CD4-positive, CD25-positive, alpha-beta regulatory T cell (primary cell): ENCODE measurements at places on chromosomes 12 and 14.

GRCh38 chr14:42523666-42524065 lies 917.0 kb downstream of the LRFN5 start:
- no peak for DNase-seq
- no peaks in the 10 kb centered on the region for H3K27me3 ChIP-seq
- H3K4me1 ChIP-seq, result no peaks in the 10 kb centered on the region
- no peak overlapping the region for H3K27ac ChIP-seq
- no peak overlapping the region for H3K4me3 ChIP-seq

DNA sequence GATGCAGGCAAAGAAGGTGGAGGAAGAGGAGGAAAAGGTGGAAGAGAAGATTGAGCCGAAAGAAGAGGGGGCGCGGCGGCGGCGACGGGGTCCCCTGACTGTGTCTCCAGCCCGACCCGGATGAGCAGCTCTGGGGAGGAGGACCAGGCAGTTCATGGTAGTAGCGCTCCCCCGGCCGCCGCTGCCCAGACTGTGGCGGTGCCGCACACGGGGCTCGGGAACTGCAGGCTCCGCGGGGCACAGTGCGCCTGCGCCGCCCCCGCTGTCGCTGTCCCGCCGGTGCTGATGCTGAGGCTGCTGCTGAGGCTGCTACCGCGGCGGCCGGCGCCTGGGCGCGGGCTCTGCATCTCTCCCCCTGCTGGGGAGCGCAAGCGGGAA lies at the start of gene KCNH5:
Gene KCNH5 (minus strand): TSS at position 225 of the 378 bp plus-strand sequence. CDS start 272 bp downstream, outside the sequence.
- peaks cover 13% of the 10 kb centered on the region for H3K27me3 ChIP-seq
- H3K4me1 ChIP-seq, result no peaks in the 10 kb centered on the region
- peak; percentile 5 for DNase-seq
- H3K27ac ChIP-seq, result no peak within 1 kb of the TSS

DNA sequence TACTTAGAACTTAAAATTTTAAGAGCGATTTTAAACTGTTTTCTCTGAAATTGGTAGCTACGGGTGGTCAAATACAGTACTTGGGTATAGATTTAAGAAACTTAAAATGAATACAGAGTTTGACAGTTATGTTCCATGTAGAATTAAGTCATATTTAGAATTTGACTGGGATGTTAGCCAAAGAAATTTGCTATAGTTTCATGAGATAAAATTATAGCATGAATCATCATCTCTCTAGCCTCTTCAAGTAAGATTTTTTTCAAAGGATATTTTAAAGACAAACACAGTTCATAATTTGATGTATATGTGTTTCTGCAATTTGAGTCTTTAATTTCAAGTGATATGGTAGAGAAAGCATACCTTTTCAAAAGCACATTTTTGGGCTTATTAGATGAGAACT lies 41.0 kb downstream of the ZCRB1 start:
- H3K36me3 ChIP-seq, result no peaks in the 10 kb centered on the region
- no peaks in the 10 kb centered on the region for H3K4me1 ChIP-seq
- peaks cover 3% of the 10 kb centered on the region for H3K27me3 ChIP-seq
- no peak overlapping the region for H3K27ac ChIP-seq

- H3K36me3 ChIP-seq, result peaks cover 7% of the 10 kb centered on the region
- peaks cover 55% of the 10 kb centered on the region for H3K4me1 ChIP-seq
- H3K27me3 ChIP-seq, result no peaks in the 10 kb centered on the region
Observed at GRCh38 chr12:67649570-67650387, 1.2 kb downstream of the DYRK2 start.

DNA sequence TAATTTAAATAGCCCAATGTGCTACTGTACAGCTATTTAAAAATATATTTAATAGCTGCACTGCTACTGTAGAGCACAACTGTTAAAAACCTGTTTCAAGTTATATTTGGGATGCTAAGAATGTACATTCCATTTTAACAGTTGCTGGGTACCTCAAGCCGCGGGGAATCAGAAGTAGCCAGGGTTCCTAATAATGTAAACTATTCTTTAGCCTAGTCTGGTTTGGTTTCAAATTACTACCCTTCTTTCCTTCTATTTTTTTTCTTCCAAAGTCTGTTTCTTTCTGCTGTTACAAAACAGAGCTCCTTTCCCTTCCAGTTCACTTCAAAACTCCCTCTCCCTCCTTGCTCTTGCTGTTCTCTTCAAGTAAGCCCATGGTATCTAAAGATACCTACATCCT lies 21.3 kb downstream of the SCAF11 start:
- DNase-seq, result no peak
- H3K4me1 ChIP-seq, result peaks cover 12% of the 10 kb centered on the region
- no peak overlapping the region for H3K4me3 ChIP-seq
- no peak overlapping the region for H3K27ac ChIP-seq
- H3K27me3 ChIP-seq, result no peaks in the 10 kb centered on the region
- peaks cover 35% of the 10 kb centered on the region for H3K36me3 ChIP-seq

- no peak overlapping the region for H3K27ac ChIP-seq
- H3K36me3 ChIP-seq, result no peaks in the 10 kb centered on the region
- H3K4me3 ChIP-seq, result no peak overlapping the region
- H3K27me3 ChIP-seq, result no peaks in the 10 kb centered on the region
- DNase-seq, result no peak
Observed at GRCh38 chr14:35696119-35696518, 113.0 kb downstream of the RALGAPA1 start.

DNA sequence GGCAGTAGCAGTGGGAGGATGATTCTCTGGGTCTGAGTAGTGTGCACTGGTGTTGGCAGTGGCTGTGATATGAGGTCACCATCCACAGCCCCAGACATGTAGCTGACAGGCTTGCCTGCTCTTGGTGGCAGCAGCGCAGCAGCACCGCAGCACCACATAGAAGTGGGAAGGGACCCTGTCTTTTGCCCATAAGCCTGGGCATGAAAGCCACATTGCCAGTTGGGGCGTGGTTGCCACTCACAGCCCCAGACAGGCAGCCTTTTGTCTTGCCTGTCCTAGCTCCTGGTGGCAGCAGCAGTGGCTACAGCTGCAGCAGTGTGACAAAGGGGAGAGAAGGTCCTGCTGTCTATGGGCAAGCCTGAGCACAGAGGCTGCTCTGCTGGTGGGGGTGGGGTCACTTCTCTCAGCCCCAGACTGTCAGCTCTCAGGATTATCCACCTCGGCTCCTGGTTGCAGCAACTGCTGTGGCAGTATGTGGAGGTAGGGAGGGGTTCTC lies 71.5 kb downstream of the BRMS1L start:
- peaks cover 2% of the 10 kb centered on the region for H3K27me3 ChIP-seq
- no peak overlapping the region for H3K27ac ChIP-seq
- DNase-seq, result no peak
- H3K4me1 ChIP-seq, result no peaks in the 10 kb centered on the region
- H3K36me3 ChIP-seq, result no peaks in the 10 kb centered on the region

DNA sequence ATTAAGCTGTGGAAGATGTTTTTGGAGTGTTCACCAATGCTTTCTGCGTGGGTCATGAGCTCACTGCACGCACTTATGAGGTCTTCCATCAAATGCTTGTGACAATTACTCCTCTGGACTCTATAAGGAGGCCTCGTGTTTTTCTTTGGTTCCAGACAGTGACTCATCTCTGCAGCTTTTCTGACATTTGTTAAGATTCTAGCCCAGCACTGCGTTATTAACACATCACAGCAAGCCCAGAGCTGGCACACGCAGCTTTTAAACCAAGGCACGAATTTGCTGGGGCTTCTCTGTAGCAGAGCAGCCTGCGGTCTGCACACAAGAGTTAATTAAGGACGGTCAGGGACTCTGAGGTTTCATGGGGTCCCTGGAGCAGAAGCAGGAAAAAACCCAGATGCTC lies 16.9 kb downstream of the MEG3 start:
- H3K27me3 ChIP-seq, result no peaks in the 10 kb centered on the region
- H3K27ac ChIP-seq, result no peak overlapping the region
- no peak for DNase-seq
- H3K36me3 ChIP-seq, result no peaks in the 10 kb centered on the region
- H3K4me1 ChIP-seq, result no peaks in the 10 kb centered on the region

- H3K4me1 ChIP-seq, result peaks cover 10% of the 10 kb centered on the region
- DNase-seq, result no peak
- H3K36me3 ChIP-seq, result peaks cover 34% of the 10 kb centered on the region
- H3K4me3 ChIP-seq, result no peak overlapping the region
- no peak overlapping the region for H3K27ac ChIP-seq
Observed at GRCh38 chr12:96028538-96028937, 6.8 kb downstream of the LTA4H start.

- H3K4me1 ChIP-seq, result no peaks in the 10 kb centered on the region
- DNase-seq, result no peak
- no peak overlapping the region for H3K27ac ChIP-seq
- H3K27me3 ChIP-seq, result peaks cover 2% of the 10 kb centered on the region
- H3K36me3 ChIP-seq, result no peaks in the 10 kb centered on the region
Observed at GRCh38 chr14:67417633-67418032, 5.7 kb upstream of the PLEK2 start.

DNA sequence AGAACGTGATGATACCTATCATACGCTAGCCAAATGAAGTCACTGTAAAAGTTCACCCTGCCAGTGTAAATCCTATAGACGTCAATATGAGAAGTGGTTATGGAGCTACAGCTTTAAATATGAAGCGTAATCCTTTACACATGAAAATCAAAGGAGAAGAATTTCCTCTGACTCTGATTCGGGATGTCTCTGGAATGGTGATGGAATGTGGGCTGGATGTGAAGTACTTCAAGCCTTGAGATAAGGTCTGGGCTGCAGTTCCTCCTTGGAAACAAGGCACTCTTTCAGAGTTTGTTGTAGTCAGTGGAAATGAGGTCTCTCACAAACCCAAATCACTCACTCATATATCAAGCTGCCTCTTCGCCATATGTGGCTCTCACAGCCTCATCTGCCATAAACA lies 53.1 kb upstream of the NAP1L1 start:
- H3K27me3 ChIP-seq, result peaks cover 2% of the 10 kb centered on the region
- DNase-seq, result no peak
- H3K36me3 ChIP-seq, result no peaks in the 10 kb centered on the region
- no peak overlapping the region for H3K27ac ChIP-seq
- no peaks in the 10 kb centered on the region for H3K4me1 ChIP-seq
- no peak overlapping the region for H3K4me3 ChIP-seq

GRCh38 chr12:43407816-43408645 lies 144.0 kb downstream of the ADAMTS20 start:
- no peaks in the 10 kb centered on the region for H3K27me3 ChIP-seq
- H3K36me3 ChIP-seq, result no peaks in the 10 kb centered on the region
- H3K4me1 ChIP-seq, result no peaks in the 10 kb centered on the region
- no peak overlapping the region for H3K27ac ChIP-seq

DNA sequence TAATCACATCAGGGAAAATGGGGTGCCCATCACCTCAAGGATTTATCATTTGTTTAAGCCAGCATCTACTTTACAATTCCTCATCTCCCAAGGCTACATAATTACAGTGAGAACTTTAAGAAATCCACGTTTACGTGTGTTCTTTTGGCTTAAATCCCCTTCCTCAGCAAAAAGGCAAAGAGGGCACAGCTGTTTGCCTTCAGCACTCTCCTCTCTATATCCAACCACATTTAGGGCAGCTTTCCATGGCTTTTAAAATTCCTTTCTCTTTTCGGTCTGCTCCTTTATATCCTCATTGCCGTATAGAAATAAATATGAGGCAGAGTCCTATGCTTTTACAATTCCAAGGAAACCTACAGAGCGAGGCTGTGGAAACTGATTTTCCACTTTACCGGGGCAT lies 175.9 kb downstream of the EMP1 start:
- no peaks in the 10 kb centered on the region for H3K36me3 ChIP-seq
- no peak for DNase-seq
- H3K27ac ChIP-seq, result no peak overlapping the region
- no peak overlapping the region for H3K4me3 ChIP-seq
- no peaks in the 10 kb centered on the region for H3K4me1 ChIP-seq

- H3K27ac ChIP-seq, result no peak overlapping the region
- H3K4me1 ChIP-seq, result no peaks in the 10 kb centered on the region
- H3K4me3 ChIP-seq, result no peak overlapping the region
- H3K36me3 ChIP-seq, result no peaks in the 10 kb centered on the region
- H3K27me3 ChIP-seq, result no peaks in the 10 kb centered on the region
- no peak for DNase-seq
Observed at GRCh38 chr12:129886541-129886940, 17.3 kb downstream of the TMEM132D start.

DNA sequence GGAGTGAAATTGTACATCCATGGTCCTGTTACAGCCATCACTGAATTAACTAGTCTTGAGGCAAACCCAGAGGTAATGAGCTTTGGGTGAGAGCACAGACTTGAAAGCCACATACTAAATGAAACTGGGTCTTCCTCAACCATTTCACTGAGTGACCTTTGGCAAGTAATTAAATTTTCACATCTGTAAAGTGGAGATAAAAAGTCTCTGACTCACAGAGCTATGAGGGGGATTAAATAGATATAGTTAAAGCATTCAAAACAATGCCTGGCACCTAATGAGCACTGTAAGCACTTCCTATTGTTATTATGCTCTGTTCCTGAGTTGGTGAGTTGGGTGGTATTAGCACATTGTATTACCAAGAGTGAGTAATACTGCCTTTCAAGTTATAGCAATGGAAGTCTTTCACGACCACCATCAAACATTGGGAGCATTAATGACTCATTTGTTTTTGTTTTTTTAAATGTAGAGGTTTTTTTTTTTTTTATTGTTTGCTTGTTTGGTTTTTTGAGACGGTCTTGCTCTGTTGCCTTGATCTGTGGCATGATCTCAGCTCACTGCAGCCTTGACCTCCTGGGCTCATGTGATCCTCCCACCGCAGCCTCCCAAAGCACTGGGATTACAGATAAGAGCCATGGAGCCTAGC lies 12.5 kb upstream of the STRN3 start:
- peaks cover 3% of the 10 kb centered on the region for H3K36me3 ChIP-seq
- DNase-seq, result no peak
- H3K4me3 ChIP-seq, result no peak overlapping the region
- H3K27ac ChIP-seq, result no peak overlapping the region

GRCh38 chr12:88308825-88309224 lies 166.7 kb downstream of the TMTC3 start:
- no peaks in the 10 kb centered on the region for H3K27me3 ChIP-seq
- H3K27ac ChIP-seq, result no peak overlapping the region
- no peak overlapping the region for H3K4me3 ChIP-seq

DNA sequence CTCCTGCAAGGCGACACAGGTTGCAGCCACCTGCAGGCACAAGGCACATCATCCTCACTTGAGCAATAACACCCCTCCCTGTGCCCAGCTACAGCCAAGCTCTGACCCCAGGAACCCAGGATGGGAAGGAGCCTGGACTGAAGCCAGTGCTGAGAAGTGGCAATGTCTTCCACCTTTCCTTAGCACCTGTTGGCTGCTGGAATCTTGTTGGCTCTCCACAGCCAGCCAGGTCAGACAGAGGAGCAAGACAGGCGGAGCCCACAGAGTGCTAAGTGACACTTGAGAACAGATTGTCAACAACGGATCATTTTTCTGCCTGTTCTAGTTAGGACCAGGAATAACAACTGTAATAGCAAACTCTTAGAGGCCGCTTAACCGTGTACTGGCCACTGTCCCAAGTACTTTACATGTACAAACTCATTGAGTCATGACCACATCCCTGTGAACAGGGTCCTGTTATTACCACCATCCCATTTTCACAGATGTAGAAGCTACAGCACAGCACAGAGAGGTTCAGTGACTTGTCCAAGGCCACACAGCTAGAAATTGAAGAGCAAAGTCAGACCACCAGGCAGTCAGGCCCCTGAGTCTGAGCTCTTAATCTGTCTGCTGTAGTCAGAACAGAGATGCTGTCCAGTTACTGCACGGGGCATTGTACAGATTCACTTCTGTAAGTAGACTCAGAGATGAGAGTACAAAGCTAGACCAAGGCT lies 45.6 kb downstream of the RNFT2 start:
- peaks cover 3% of the 10 kb centered on the region for H3K36me3 ChIP-seq
- no peak overlapping the region for H3K4me3 ChIP-seq
- no peak overlapping the region for H3K27ac ChIP-seq
- no peaks in the 10 kb centered on the region for H3K4me1 ChIP-seq
- DNase-seq, result no peak
- no peaks in the 10 kb centered on the region for H3K27me3 ChIP-seq

- H3K27me3 ChIP-seq, result peaks cover 12% of the 10 kb centered on the region
- DNase-seq, result no peak
- H3K27ac ChIP-seq, result no peak overlapping the region
- H3K4me1 ChIP-seq, result peaks cover 11% of the 10 kb centered on the region
Observed at GRCh38 chr12:69354556-69355187, 4.9 kb upstream of the YEATS4 start.
